Fibroblast of skin of back (primary cell): ENCODE measurements at places on chromosomes 7 and 10.

- peak; percentile 20 for DNase-seq
Measured at GRCh38 chr10:19745672-19746071, 70.6 kb upstream of the PLXDC2 start.

DNA sequence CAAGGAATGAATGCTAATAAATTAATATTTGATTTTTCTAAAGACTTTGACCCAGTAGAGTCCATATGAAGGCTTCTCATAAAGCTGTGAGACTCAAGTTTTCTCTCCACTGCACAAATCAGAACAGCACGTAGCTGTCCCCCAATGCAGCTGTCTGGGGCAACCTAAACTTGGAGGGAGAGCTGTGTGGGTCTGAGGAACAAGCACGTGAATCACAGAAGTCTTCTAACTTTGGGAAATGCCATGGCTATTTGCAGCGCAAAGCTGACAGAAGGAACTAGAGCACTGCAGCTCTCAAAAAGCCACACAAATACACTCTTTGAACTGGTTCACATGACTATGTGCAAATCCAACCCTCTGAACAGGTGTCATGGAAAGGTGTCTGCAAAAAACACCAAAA is 47.9 kb downstream of the COL1A2 start:
- DNase-seq = no peak

DNA sequence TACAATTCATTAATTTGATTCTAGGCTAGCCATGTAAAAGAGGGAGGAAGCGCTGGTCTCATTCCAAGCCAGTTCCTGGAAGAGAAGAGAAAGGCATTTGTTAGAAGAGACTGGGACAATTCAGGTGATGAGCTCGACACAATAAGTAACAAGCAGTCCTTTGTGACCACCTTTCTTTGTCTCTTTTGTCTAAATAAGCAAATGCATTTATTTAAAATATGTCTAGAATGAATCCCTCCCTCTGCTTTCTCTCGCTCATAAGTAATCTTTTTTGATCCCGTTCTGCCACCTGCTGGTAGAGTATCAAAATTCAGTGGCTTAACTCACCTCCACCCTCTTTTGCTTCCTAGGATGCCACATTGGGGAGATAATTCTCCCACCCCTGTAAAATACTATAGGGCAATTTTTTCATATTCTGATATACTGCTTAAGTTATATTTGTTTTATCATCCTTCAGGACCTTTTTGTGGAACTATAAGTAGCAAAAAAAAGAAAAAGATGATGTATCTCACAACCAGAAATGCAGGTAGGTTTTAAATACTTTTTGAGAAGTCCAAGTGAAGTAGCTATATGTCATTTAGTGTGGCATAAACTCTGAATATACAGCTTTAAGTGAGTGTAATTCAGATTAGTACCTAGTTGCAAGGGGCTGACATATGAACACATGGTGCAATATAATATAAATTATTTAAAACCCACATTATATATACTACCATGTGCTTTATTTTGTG is 91.5 kb downstream of the GSDME start:
- DNase-seq = peak; percentile 49

DNA sequence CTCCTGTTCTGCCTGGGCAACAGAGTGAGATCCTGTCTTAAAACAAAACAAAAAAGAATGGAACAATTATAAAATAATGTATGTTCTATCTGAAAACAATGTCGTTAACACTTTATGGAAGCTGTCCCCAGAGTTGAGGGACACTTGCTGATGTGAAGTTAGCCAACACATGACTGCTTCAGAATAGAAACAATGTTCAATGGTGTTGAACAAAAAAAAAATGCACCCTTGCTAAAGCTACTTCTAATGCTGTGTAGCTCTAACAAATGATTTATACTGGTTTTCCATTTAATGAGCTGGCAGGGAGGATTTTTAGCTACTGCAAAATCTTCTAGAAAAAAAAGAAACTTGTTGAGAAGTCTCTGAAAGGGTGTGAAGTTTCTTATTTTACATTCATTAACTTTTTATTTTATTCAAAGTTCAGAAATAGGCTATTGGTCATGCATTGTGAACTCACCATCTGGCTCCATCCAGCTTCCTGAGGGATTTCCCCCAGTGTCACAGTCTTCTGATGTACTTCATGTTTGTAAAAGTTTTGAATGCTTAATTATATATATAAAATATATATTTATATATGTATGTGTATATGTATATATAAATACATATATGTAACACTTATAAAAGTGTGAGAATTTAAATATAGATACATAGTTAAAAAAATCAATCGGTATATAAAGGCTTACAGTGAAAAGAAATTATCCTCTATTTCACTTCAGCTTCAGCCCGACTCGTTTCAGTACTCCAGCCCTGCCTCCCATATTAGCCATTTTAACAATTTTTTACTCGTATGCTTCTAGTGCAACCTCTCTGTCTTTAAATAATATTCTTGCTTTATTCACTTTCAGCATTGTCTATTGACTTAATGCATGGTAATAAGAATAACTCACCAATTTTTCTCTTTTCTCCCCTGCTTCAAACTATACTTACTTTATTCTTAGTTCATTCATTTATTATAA is 35.0 kb downstream of the HDAC9 start:
- no peak for DNase-seq

GRCh38 chr10:60816628-60817397 is 38.5 kb downstream of the CDK1 start:
- DNase-seq = peak; percentile 84

- DNase-seq = no peak
Measured at GRCh38 chr10:8897769-8898168, 843.3 kb downstream of the GATA3 start.

DNA sequence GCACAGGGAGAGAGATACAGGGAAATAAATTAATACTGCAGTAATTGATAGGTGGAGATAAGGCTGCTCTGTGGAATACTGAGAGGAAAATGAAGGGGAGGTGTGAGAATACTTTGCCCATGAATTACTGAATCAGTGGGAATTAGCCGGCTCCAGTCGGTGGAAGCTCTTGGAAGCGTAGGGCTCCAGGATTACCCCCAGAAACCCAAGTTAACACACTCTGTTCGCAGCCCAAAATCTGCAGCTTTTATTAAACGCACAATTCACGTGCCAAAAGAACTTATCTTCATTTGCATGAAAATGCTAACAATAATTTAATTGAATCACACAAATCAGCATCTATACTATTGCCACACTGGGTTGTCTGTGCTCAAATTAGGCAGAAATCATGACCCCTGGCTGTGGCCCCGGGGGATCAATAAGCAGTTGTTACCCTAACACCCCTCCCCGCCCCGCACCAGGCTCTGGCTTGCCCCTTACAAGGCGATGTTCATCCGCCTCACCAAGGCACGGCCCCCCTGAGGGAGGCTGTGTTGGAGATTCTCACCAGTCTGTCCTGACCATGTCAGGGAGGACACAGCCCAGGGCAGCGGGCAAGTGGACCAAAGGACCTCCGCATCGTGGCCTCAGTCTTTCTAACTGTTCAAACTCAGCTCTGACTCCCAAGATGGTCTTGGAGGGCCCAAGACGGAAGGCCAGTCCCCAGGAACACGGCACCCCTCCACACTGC is 48.4 kb upstream of the MGMT start:
- DNase-seq = no peak

- no peak for DNase-seq
Measured at GRCh38 chr10:133523631-133524203, 3.4 kb upstream of the CYP2E1 start.

GRCh38 chr10:77565590-77566023 is 72.0 kb downstream of the KCNMA1 start:
- DNase-seq = no peak

DNA sequence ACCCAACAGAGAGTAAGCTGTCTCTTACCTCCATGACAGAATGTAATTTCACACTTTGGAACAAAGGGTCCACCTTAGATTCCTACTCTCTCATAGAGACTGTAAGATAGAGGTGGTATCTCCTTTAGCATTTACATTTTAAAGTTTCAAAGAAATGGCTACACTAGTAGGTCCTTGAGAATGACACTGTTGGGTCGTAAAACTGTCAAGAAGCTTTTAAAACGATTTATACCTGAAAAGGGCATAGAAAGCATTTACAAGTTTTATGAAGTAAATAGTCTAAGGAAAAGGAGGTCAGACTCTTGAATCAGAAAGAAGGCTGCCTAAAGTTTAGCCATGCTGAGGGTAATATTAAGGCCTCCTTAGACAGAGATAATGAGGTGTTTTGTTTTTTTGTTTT is 1212.4 kb upstream of the PHF14 start:
- DNase-seq = no peak

DNA sequence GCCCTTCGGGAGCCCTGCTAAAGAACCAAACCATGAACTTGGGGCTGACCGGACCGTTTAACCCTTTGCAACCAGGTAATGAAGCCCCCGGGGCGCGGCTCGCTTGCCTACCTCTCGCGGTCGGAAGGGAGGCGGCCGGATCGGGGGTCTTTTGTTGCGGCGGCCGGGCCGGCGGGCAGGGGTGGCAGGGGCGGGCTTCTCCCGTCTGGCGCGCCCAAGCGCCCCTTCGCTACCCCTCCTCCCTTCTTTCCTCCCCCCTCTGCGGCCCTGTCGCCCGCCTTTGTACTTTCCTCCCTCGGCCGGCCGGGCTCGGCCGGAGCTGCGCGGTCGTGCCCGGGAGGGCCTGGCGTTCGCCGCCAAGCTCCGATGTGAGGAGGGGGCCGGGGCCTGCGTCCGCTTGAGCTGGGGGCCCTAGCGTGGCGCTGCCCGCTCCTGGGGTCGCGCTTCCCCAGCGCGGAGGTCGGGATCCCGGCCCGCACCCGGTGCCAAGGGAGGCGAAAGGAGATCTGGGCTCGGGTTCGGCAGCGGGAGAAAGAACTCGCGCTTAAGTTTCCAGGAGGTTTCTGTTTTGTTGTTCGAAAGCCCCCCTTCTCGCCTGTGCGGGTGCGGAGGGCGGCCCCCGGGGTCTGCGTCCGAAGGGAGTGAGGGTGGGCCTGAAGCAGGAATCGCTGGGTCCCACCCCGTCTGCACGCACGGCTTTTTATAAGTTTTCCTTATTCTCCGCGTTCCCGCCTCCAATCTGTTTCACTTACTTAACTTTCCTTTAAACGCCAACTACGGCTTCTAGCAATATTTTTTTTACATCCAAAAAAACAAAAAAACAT is 436.8 kb upstream of the GALNT17 start:
- DNase-seq = no peak

- peak; percentile 96 for DNase-seq
Measured at GRCh38 chr10:33005322-33006301, 47.6 kb upstream of the ITGB1 start.

GRCh38 chr7:117791877-117792780 is 81.1 kb downstream of the CTTNBP2 start:
- DNase-seq = no peak

GRCh38 chr7:98514211-98515031 is 102.7 kb upstream of the NPTX2 start:
- no peak for DNase-seq

- no peak for DNase-seq
Measured at GRCh38 chr7:3730276-3730675, 429.2 kb downstream of the SDK1 start.

DNA sequence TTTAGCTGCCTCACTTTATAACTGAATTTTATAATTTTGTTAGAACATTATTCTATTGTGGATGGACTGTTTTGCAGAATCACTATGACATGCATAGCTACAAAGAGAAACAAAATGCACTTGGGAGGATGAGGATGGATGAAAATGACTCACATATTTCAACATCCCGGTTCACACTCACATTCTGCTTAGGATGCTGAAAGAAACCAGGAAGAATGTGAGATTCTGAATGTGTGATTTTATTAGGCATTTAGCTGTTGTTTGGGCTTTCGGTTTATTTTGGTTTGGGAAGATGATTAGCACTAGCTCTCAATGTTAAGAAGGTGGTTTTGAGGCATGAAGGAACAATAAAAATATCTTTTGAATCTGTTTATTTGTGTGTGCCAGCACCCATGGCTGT is 235.5 kb downstream of the SEMA3E start:
- peak; percentile 30 for DNase-seq

- no peak for DNase-seq
Measured at GRCh38 chr10:14705548-14706230, 69.0 kb downstream of the FAM107B start.

DNA sequence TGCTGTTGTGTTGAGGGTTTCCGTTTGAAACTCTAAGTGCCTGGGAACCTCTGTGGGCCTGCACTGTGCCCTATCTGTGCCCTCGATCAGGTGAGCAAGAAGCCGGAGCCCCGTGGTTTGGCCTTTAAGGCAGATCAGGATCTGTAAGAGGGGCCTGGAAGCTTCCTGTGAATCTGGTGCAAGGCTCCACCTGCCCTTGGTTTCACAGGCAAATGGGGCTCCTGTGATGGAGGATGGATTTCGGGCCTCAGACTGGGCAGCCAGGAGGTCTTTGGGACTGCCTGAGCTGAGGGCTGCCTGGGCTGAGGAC is 21.6 kb downstream of the SCART1 start:
- no peak for DNase-seq

- peak; percentile 82 for DNase-seq
Measured at GRCh38 chr10:69721690-69722310, 79.9 kb upstream of the COL13A1 start.

- DNase-seq = no peak
Measured at GRCh38 chr10:19707376-19707775, 108.9 kb upstream of the PLXDC2 start.

DNA sequence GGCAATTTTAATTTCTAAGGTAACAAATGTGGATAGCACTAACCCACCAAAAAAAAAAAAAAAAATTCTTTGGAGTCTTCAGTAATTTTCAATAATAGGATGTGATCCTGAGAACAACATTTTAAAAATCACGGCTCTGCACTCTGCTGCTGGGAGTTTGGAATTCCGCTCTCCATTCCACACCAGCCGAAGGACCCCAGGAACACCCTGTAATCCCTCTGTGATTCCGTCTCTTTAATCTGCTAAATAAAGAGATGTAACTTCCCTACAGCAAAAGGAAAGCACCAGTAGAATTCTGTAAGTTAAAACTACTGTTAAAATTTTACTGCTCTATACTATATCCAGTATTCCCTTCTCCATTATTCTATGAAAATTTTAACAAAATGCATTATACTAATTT is 284.5 kb downstream of the PTPRN2 start:
- no peak for DNase-seq

DNA sequence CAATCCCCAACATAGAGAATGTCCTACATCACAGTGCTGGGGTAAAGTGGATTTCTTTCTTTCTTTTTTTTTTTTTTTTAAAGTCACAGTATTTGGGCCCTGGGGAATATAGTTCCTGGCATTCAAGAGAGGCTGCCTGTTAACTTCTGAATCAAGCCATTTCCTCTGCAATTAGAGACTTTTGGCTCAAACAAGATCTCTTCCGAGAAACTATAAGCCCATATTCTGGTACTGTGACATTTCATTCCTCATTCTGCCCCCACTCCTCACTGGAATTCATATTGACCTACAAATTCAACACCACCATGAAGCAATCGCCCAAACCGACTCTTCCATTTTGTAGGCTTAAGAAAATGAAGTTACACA is 187.4 kb downstream of the PHTF2 start:
- DNase-seq = no peak

GRCh38 chr7:113086431-113086888 is at the start of gene GPR85:
TSS of gene GPR85 (minus strand) at chr7:113086827. CDS start at chr7:113084721, 2,106 bp downstream.
- DNase-seq = peak; percentile 70

- no peak for DNase-seq
Measured at GRCh38 chr7:155489862-155490696, 32.1 kb downstream of the EN2 start.
